ENCODE measurements at places on chromosomes 12 and 14.

- no peak for DNase-seq
Observed at GRCh38 chr14:98886982-98887381, 385.0 kb downstream of the BCL11B start.

- DNase-seq = no peak
Observed at GRCh38 chr12:85424581-85425348, 144.7 kb downstream of the ALX1 start.

- DNase-seq = no peak
Observed at GRCh38 chr12:46775796-46776195, 50.0 kb downstream of the SLC38A4 start.

DNA sequence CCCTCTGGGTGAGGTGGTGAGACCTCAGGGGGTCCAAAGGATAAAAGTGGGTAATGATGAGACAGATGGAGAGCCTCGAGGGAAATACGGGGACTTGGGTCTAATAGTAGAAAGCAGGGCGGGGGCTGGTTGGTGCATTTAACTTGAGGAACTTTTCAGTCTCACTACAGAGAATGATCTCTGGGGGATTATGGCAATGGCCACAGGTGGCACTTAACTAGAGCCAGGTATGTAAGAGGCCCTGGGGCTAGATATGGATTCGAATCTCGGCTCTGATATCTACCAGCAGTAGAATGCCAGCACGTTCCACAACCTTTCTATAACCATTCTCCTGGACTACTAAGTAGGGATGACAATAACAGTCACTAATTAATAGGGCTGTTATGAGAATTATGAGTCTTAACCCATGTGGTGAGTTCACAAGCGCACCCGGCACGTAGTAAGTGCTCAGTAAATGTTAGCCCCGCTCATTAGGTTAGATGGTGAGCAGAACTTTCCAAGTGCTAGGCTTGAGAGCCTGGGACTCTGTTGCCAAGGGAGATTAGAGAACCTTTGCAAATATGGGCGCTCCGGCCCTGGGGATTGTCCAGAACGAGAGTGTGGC, 888 bp upstream of the PLXNC1 start:
- DNase-seq = no peak

DNA sequence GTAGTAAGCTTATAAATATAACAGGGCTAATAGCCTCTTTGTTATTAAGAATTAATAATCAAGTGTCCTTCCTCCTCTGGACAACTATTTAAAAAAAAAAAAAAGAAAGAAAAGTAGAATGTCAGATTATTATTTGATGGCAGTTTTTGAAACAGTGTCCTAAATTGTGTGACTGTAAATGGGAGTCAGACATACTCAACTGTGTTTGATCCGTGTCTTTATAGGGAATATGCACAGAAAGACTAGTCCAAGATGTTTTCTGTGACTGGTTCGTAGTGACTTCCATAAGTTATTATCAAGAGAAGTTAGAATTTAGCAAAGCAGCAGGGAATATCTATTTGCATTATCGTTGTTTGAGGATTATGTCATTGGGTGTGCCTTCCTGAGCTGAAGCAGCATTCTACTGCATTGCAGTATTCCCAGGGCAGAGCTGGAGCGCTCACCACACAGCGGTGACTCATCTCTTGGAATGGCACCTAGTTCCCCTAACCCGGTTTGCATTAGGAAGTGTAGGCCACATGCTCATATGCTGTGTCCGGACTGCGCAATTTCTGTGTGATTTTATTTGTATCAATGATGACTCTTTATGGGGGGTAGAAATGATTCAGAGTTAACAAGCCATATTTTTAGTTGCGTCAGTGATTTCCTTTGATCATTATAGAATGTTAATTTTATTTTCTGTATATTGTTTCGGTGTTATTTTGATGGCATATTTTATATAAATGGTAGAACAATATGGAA, 7.9 kb downstream of the DYNC1H1 start:
- no peak for DNase-seq

DNA sequence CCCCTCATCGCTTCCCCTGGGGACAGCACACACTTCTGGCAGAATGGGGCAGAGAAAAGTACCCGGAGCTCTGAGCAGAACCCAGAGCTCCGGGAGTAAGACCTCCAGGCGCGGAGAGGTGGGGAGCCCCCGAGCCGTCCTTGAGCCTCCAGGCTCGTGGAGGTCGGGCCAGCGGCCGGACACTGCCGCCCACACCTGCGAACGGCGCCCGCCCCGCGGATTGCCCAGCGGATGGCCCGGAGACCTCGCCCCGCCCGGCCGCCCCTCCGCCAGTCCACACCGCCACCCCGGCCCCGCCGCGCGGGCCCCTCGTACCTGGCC, 344 bp downstream of the SPTLC2 start:
- no peak for DNase-seq

DNA sequence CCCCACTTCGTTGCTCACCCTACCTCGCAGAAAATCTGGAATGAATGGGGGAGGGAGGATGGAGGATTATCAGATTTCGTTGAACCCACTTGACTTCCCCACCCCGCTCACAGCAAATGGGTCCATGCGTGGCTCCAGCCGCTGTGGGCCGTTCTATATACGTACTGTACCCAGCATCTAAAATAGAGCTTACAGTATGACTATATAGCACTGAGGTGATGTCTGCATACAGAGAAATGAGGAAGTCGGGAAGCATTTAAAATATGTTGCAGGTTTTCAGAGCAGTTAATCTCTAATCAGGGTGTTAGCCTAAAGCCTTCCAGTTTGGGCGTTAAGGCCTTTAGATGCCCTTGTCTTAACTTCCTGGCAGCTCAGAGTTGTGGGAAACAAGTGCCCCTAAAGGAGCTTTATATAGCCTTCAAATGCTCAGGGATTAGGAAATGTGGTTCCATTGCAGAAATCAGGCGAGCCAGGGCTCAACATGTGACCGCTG, 1.4 kb downstream of the BICDL1 start:
- no peak for DNase-seq

GRCh38 chr14:98593361-98593761, 678.6 kb downstream of the BCL11B start:
- DNase-seq = no peak

GRCh38 chr14:102900631-102901571, 21.6 kb upstream of the AMN start:
- no peak for DNase-seq

DNA sequence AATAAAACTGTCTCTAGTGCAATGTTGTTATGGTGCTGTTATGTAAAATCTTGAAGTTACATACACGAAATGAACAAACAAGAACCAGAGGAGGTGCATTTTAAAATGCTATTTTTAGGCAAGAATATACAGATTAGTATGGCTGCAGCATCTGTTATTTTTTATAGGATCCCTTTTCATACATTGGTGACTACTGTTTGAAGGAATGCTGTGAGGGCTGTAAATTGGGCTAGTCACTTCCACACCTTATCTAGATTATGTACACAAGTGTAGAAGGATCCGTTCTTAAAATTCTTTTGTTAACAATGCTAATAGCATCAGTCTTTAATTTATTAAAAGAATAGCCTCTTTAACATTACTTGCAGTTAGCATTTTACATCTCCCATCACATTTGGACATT, 284.3 kb upstream of the MDGA2 start:
- DNase-seq = no peak

DNA sequence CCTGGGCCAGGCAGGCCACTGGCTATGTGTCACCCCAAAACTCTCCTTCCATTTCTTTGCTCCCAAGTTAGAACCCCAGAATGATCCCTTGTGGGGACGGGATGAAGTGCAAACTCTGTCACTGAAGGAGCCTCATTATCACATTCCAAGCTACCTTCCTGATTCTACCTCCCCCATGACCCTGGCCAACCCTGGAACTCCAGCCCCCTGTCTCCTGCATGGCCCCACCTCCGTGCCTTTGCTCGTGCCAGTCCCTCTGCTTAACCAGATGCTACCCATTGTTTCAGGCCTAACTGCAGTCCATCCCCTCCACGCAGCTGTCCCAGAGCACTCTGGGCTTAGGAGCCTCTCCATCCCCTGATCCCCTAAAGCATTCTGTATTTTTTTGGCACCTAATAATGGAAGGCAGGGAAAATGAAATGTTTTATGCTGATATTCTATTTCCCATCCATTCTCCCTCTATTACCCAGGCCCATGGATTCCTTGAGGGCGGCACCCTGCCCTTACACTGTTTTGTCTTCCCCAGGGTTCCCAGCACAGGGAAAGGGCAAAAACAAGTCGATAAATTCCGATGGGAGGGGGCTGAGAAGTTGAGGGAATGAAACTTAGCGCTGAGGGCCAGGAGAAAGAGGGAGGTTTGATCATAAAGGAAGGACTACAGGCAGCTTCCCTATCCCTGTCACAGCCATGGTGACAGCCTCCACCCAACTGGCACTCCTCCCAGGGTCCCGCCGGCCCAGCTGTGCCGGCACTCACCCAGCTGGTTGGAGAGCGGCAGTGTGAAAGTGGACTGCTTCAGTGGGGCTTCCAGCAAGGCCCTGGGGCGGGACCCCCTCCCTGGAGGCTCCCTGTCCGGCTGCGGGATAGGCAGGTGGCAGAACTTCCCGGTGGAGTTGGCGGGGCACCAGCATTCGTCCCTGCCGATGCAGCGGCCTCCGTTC, 58.1 kb downstream of the ISCA2 start:
- no peak for DNase-seq

- DNase-seq = no peak
Observed at GRCh38 chr12:111143271-111143670, 222.9 kb upstream of the MYL2 start.

DNA sequence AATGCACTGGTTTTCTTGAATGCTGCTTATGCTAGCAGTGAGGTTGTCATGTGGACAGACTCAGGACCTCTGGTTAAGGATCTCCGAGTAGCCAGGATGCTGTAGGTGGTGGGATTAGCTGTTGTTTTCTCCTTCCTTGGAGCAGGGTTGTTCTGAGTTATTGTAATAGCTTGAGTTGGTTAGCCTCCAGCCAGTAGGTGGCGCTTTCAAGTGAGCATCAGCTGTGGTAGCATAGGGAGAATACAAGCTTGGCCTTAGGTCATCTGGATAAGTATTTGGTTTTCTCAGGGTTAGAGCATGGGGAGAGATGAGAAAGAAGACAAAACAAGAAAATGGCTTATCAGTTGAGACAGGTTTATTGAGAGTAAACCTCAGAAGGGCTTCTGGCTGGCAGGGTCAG, 299.7 kb upstream of the FBXO33 start:
- no peak for DNase-seq

DNA sequence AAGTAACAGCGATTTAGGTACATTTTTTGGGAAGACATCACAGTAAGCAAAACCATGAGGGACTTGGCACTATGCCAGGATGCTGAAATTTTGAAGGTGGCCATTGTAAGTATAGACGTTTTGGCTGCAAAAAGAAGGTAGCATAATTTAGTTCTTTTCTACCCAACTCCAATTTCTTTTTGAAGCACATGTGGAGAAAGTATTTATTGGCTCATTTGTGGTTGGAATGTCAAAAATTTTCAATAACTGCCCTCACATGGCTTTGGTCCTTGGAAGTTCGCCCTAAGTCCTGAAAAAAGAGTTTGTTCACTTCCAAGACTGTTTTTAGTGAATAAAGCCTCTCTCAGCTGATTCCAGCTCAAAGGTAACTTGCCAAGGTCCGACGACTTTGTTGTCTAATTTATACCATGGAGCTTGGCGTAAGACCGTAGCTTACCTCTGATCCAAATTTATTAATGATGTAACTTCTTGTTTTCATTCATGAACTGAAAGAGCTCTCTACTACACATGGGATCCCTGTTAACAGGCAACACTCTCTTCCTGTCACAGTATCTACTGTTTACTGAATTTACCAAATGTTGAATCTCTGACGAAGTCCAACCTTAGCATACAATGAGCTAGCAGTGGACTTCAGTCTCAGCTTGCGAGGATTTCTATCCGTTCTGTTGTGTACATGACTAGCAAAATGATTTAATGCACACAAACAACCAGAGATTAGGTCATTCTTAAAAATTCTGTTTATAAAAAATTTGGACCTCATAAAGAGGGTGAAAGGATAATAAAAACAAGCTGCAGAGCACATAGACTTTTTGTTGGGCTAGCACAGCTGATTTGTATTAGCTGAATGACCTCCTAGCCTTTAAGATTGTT, 49.0 kb downstream of the MSRB3 start:
- no peak for DNase-seq

- DNase-seq = no peak
Observed at GRCh38 chr14:105856676-105857219, 330.4 kb downstream of the TMEM121 start.

DNA sequence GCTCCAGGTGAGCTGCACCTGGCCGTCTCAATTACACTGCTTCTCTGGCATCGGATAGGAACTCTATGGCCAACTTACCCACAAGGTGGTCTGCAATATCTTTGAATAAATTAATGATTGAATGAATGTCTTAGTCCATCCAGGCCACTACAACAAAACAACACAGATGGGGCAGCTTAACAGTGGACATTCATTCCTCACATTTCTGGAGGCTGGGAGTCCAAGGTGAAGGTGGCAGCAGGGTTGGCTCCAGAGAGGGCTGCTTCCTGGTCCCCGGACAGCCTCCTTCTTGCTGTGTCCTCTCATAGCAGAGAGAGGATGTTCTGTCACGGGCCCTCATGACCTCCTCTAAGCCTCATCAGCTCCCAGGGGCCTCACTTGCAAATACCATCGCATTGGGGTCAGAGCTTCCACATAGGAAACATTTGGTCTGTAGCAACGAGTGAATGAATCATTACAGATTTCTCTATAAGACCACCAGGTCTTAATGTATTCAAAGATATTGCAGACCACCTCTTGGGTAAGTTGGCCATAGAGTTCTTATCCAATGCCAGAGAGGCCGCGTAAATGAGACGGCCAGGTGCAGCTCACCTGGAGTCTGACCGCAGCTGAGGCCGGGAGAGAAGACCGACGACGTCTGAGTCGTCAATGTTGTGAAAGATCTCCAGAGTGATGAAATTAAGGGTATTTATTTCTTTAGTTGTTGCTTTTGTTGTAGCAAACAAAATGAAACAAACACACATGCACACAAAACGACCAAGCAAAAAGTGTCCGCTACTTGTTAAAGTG, 182.7 kb upstream of the C14orf180 start:
- no peak for DNase-seq

- DNase-seq = no peak
Observed at GRCh38 chr12:10722905-10723746, at the start of gene YBX3. YBX3 (minus strand) TSS chr12:10723323; CDS start chr12:10723111, 212 bp downstream.

DNA sequence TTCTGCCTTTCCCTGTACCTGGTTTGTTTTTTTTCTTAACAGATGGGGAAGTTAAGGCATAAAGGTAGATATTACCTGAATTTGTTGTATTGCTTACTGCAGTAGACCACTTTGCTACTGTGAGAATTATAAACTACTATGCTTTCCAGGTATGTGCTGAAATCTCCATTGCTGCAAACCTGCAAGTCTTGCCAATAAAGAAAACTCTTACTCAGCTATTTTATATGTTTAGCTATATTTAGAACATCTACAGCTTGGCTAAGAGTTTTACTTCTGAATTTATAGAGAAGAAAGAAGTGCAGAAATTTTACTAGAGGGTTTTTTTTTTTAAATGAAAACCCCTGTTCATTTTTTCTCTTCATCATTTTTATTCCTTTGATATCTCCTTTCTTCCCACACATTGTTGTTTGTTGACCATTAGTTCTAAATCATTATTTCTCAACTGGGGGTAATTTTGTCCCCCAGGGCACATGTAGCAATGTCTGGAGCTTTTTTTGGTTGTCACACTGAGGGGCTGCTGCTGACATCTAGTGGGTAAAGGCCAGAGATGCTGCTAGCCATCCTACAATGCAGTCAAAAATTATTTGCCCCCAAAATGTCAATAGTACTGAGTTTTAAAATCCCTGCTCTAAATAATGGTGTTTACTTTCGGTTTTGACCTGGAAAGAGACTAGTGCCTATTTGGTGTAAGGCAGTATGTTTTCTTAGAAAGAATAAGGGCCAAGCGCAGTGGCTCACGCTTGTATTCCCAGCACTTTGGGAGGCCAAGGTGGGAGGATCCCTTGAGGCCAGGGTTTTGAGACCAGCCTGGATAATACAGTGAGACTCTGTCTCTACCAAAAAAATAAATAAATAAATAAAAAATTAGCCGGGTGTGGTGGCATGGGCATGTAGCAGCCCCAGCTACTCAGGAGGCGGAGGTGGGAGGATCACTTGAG, 48.6 kb downstream of the PCNX1 start:
- peak; percentile 17 for DNase-seq

Data from activated CD8-positive, alpha-beta memory T cell treated with anti-CD3 and anti-CD28 coated beads for 1 hour (primary cell).